ENCODE measurements at places on chromosomes 7 and 10.

GRCh38 chr7:64463636-64464375 lies 99.1 kb downstream of the ZNF680 start:
- peak; percentile 47 for DNase-seq

- no peak for DNase-seq
These were observed 136.7 kb upstream of the ZMIZ1 start for GRCh38 chr10:78932054-78932386.

- DNase-seq: peak; percentile 60
These were observed 252.7 kb upstream of the SHH start for GRCh38 chr7:156064971-156065386.

DNA sequence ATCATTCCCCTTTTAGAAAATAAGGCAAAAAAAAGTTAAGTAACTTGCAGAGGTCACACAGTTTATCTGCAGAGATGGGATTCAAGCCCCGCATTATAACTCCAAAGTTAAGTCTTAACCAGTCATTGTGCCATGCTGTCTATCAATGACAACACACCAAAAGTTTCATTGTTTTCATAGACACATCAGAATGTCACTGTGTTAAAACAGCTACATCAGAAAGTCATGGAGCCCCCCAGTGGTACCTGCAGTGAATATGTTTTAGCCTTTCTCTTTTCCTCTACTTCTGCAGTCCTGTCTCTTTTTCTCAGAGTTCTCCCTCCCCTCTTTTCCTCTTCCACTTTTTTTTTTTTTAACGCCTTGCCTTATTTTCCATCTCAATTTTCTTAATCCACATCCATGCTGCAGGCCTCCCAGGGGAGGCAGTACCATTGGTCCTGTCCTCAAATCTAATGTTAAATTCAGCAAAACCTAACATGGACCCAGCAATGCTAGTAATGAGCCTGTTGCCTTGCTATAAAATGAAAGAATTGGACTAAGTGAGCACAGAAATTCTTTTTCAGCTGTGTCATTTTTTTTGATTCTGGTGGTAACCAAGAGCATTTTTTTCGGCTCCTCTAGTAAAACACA lies 3.8 kb upstream of the NRCAM start:
- peak; percentile 35 for DNase-seq

DNA sequence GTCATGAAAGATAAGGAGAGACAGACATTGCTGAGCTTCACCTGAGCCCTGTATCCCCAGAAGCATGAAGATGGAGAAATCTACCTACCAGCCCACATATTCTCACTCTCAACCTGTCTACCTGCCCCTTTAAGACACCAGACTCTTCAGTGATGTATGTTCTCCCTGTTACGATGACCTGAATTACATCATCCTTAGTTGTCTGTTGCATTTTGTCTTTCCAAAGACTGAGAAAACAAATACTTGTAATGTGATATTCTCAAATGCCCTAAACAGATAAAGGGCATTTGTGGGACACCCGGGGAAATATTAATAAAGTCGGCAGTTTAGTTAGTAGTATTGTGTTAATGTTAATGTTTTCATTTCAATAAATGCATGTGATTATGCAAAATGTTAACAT lies 305.8 kb upstream of the IGFBP3 start:
- peak; percentile 46 for DNase-seq
